Left ventricle myocardium inferior (tissue), 1 donor: ENCODE measurements at places on chromosomes 7 and 10. TPM values are rescaled to one million over a fixed set of nuclear protein-coding genes. Genes with fewer than 3 reads are reported as not detected.

Gene DPP6
- 0.25 TPM for total RNA-seq

- H3K4me3 ChIP-seq: no peak overlapping the region
- H3K4me1 ChIP-seq: peaks cover 18% of the 10 kb centered on the region
- peaks cover 35% of the 10 kb centered on the region for H3K36me3 ChIP-seq
Measured at GRCh38 chr7:2269991-2270460, 28.0 kb downstream of the NUDT1 start.

- no peak for DNase-seq
- H3K4me3 ChIP-seq: no peak overlapping the region
- no peaks in the 10 kb centered on the region for H3K4me1 ChIP-seq
- H3K36me3 ChIP-seq: no peaks in the 10 kb centered on the region
- no peaks in the 10 kb centered on the region for H3K27me3 ChIP-seq
Measured at GRCh38 chr10:8815969-8816368, 761.5 kb downstream of the GATA3 start.

- no peak for DNase-seq
- H3K4me3 ChIP-seq: no peak overlapping the region
- no peak overlapping the region for H3K27ac ChIP-seq
- H3K36me3 ChIP-seq: no peaks in the 10 kb centered on the region
- no peaks in the 10 kb centered on the region for H3K4me1 ChIP-seq
Measured at GRCh38 chr10:77669892-77670291, 32.3 kb upstream of the KCNMA1 start.

- H3K4me3 ChIP-seq: no peak overlapping the region
- H3K27ac ChIP-seq: no peak overlapping the region
- peaks cover 33% of the 10 kb centered on the region for H3K36me3 ChIP-seq
- peaks cover 21% of the 10 kb centered on the region for H3K4me1 ChIP-seq
Measured at GRCh38 chr10:68163735-68164134, 54.4 kb downstream of the MYPN start.

DNA sequence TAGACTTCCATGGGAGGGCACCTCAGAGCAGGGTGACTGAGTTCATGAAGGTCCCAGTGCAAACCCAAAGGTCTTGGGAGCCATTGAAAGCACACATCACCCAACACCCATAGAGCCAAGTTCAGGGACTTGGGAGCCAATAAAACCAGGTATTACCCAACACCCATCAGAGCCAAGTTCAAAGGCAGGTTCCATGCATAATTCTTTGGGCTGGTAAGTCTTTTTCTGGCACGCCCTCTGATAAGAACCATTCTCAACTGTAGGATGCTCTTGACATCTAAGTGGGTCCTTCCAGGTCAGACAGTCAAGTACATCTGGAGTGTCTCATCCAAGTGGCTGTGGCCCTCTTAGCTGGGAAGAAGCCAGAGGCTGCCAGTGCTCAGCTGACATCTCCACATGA is 63.2 kb downstream of the EBF3 start:
- H3K27ac ChIP-seq: no peak overlapping the region
- H3K27me3 ChIP-seq: peaks cover 43% of the 10 kb centered on the region
- peaks cover 30% of the 10 kb centered on the region for H3K4me1 ChIP-seq
- H3K4me3 ChIP-seq: no peak overlapping the region
- no peaks in the 10 kb centered on the region for H3K36me3 ChIP-seq

DNA sequence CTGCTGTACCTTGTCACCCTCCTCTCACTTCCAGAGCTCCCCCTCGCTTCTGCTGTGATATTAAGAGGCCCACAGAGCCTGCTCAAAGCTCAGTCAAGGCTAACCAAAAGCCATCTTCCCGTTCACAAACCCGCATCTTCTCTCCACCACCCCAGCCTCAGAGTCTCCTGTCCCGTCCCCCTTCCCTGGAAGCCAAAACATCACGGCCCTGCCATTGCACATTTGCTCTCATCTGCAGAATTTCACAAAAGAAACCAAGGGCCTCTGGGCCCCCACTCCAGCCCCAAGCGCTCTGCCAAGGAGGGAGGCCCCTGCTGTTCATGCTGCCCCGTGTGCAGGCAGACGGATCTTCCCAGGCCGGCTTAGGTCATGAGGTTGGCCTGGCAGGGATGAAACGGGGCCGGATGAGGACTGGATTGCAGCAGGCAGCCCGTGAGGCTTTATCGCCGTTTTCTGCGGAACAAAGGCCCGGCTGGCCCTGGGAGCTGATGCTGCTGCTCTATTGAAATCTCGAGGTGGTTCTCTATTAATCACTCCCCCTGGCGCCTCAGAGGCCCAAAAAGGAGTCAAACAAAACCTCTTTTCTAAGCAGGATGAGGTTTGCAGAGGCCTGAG is 31.6 kb upstream of the FOXK1 start:
- no peak overlapping the region for H3K4me3 ChIP-seq
- H3K27me3 ChIP-seq: no peaks in the 10 kb centered on the region
- peak overlapping the region; percentile 31 for H3K27ac ChIP-seq
- H3K4me1 ChIP-seq: peaks cover 9% of the 10 kb centered on the region
- DNase-seq: peak; percentile 41
- no peaks in the 10 kb centered on the region for H3K36me3 ChIP-seq

DNA sequence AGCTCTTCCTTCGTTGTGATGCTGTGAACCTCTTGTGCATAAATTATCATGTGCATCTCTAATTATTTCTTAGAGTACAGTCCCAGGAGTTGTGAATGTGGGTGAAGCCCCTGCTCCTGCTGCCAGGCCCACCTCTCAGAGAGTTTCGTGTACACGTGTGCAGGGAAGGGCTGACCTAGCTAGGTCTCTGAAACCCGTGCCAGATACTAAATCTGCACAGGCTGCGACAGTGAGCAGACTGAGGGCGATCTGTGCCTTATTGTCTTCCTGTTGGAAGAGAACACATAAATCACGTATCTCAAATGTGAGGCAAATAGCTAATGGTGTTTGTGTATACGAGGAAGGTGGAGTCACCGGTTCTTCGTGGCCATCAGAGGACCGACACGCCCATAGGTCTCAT is 71.8 kb upstream of the DNAJB6 start:
- peaks cover 69% of the 10 kb centered on the region for H3K36me3 ChIP-seq
- H3K4me3 ChIP-seq: no peak overlapping the region
- H3K4me1 ChIP-seq: peaks cover 4% of the 10 kb centered on the region
- no peak overlapping the region for H3K27ac ChIP-seq
- DNase-seq: no peak

DNA sequence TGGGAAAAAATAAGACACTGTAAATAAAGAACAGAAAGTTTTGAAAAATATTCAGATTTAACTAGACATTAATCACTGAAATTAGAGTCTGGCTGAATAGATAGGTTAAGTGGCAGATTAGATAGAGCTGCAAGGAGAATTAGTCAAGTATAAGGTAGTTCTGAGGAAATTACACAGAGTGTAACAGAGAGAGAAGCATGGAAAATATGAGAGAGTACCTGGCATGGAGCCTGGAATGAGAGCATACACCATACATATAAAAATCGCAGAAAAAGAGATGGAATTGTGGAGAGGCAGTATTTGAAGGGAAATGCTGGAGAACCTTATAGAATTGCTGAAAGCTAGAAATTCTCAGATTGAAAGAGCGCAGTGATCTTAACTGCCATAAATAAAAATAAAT is 46.9 kb downstream of the ZNRF2 start:
- peaks cover 1% of the 10 kb centered on the region for H3K36me3 ChIP-seq
- no peaks in the 10 kb centered on the region for H3K27me3 ChIP-seq
- no peak overlapping the region for H3K27ac ChIP-seq
- DNase-seq: no peak

Gene LIPN
- total RNA-seq: not detected

GRCh38 chr7:41568135-41568534 is 134.8 kb downstream of the INHBA start:
- H3K4me1 ChIP-seq: no peaks in the 10 kb centered on the region
- H3K4me3 ChIP-seq: no peak overlapping the region
- no peak for DNase-seq

DNA sequence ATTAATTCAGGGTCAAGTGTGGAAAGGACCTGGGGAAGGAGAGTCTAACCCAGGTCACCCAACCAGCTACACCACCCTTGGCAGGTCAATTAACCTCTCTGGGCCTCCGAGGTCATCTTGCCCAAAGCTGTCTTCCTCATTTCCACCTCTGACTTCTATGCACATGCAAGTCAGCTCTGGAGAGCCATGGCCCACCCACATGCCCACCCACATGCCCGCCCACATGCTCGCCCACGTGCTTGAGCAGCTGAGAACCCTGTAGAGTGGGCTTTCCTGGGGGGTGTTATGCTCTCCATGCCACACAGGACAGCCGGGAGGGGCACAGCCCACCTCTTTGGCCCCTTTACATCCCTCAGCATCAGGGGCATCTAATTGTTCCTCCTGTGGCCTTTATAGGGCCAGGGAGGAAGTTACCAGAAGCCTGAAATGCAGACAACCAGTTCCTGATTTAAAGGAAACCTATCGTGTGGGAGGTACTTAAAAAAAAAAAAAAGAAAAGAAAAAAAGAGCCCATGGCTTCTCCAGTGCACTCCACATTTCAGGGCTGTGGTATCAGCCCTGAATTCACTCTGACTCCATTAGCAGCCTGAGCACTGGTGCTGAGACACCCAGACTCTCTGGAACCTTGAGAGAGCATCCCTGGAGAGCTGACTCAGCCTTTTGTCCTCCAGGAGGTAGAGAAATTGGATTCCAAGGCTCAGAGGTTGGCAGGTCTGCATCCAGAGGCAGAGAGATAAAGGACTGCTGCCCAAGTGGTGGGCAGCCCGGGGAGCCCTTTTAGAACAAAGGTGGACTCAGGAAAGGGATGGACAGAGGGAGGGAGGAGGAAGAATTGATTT is 176.2 kb upstream of the ZMIZ1 start:
- no peaks in the 10 kb centered on the region for H3K36me3 ChIP-seq
- H3K27ac ChIP-seq: no peak overlapping the region
- no peaks in the 10 kb centered on the region for H3K4me1 ChIP-seq
- H3K4me3 ChIP-seq: no peak overlapping the region

GRCh38 chr7:41720886-41721285 is 18.0 kb upstream of the INHBA start:
- no peak overlapping the region for H3K4me3 ChIP-seq
- H3K27me3 ChIP-seq: peaks cover 28% of the 10 kb centered on the region
- H3K27ac ChIP-seq: no peak overlapping the region
- no peaks in the 10 kb centered on the region for H3K4me1 ChIP-seq

DNA sequence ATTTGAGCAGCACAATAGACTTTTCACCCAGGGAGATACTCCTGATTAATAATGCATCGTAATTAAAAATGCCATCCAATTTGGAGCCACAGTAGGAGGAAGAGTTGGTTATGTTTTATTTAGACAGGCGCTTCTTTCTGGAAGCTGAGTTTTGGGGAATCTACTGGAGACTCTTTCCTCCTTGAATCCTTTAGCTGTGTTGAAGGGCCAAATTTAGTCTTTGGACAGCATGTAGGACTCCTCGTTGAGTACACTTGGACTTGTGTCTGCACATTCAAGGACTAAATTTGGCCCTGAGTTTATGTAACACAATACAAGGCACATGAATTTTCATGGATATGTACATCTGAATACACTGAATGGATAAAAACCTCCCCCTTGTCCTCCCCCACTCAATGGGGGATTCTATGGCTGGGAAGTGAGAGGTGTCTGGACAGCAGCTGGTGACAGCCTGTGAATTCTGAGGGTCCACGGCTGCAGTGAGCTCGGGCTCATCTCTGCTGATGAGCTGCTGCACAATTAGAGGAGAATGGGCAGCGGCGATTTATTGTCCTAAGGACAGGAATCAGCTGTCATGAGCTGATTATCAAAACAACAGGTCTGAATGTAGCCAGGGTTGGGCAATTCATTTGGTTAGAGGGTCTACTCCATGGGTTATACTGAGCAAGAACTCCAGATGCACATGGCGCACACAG is 95.2 kb downstream of the PRTFDC1 start:
- H3K27ac ChIP-seq: no peak overlapping the region
- no peak overlapping the region for H3K4me3 ChIP-seq
- no peaks in the 10 kb centered on the region for H3K36me3 ChIP-seq

GRCh38 chr10:71868192-71868697 is 17.2 kb upstream of the PSAP start:
- no peak overlapping the region for H3K4me3 ChIP-seq
- no peak overlapping the region for H3K27ac ChIP-seq
- H3K4me1 ChIP-seq: peaks cover 5% of the 10 kb centered on the region
- H3K27me3 ChIP-seq: no peaks in the 10 kb centered on the region
- DNase-seq: peak; percentile 29
- no peaks in the 10 kb centered on the region for H3K36me3 ChIP-seq

GRCh38 chr10:113550365-113550764 is 2.5 kb upstream of the HABP2 start:
- DNase-seq: no peak
- H3K36me3 ChIP-seq: no peaks in the 10 kb centered on the region
- peaks cover 30% of the 10 kb centered on the region for H3K27me3 ChIP-seq
- no peak overlapping the region for H3K4me3 ChIP-seq
- no peaks in the 10 kb centered on the region for H3K4me1 ChIP-seq
